NCI-H1694 treated with DMSO at 0.1 percent for 48 hours (cell line): ENCODE measurements at places on chromosomes 2 and 18.

DNA sequence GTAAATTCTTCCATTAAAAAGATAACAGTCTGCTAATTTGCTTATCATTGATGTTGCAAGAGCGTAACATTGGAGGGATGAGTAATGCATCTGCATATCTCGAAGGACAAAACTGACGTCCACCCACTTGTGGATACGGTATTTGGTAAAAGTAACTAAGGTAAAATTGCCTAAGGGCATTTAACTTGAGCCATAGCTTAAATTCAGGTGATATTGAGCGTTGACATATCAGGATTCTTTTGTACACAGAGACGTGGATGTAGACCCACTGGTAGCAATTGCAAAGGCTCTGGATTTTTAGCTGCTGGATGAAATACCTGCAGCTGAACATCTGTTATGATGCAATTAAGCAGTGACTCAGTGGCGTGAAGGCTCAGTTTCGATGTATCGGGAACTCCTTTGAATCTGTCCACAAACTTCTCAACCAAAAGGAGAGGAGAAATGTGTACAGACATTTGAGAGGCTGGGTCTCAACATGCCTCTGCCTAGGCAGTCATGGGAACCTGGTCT lies 119.3 kb downstream of the SPTBN1 start:
- no peak for DNase-seq

GRCh38 chr18:34115409-34116081 lies 109.2 kb downstream of the NOL4 start:
- DNase-seq: no peak

DNA sequence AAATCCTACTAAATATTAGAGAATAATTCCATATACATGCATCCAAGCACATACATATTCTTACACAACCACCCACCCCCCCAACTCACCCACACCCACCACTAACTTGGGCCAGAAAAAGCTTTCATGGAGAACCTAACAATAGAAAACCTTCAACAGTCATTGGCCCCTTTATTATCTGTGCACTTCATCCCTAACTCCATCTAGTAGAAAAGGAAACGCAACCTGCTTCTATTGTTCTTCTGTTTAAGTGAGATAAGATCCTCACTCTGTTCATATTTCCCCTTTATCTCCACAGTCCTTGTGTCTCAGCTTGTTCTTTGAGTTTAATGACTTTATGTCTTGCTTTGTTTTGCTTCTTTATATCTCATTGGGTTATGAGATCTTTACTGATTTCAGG lies 1740.2 kb upstream of the CELF4 start:
- no peak for DNase-seq

DNA sequence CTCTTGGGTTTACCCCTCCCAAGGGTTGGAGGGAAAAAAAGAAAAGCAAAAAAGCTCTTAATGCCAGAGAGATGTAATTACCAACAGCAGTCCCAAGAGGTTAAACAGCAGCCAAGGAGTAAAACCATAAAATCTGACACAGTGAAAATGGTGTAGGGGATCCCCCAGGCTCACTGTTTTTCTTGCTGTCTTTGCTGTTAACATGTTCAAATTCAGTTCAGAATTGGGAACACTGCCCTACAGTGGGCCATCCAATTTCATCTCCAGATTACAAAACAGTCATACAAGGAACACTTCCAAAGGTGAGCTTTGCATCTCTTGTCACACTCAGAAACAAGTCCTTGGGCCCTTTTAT lies 54.5 kb downstream of the PLEKHM3 start:
- DNase-seq: no peak

GRCh38 chr2:69210385-69210784 lies 176.6 kb downstream of the GFPT1 start:
- no peak for DNase-seq

DNA sequence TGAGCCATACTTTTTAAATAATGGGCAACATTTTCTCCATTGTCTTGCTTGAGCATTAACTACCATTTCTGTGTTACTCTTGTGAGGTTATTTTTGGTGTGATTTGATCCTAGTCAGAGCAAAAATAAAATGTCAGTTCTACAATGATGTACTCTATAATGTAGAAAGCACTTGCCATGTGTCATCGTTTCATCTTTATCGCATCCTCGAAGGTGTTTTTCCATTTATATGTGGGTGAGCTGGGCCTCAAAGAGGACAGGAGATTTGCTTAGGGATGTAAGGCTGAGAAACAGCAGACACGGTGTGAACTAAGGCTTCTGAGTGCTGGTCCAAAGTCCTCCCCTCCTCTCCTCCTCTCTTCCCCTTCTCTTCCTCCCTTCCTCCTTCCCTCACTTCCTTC lies 199.8 kb downstream of the FAM210A start:
- no peak for DNase-seq

- DNase-seq: no peak
These were observed 41.8 kb downstream of the RAPGEF4 start for GRCh38 chr2:172777431-172777830.

DNA sequence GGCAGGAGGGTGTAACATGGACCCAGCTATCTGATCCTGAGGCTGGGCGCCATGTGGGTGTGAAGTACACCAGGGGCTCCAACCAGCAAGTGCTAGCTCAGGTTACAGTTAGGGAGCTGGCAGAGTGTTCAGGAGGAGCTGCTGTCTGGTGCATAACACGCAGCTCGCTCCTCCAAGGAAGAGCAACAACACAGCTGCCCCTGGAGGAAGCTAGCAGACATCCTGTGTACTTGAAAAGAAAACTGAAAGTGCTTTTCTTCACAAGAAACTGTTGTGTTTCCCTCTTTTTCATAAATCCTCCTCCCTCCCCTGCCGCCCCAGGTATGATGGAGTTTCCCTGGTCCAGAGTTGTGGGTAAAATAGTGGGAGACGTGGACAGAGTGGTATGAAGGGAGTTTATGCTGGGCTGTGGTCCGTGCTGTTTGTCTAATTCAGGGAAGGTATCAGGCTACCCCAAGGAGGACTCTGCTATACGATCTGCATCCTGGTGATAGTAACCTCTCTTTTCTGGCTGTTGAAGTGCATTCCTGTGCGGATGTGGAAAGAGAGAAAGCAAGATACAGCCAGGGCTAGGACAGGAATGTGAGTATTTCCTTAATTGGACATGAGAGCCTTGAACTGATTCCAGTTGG lies 6.1 kb upstream of the LBH start:
- DNase-seq: no peak

- DNase-seq: no peak
These were observed 593.5 kb downstream of the BCL11A start for GRCh38 chr2:59959944-59960343.

- DNase-seq: no peak
These were observed 14.6 kb downstream of the ZEB2 start for GRCh38 chr2:144505245-144505831.
